ENCODE measurements at places on chromosomes 7 and 10. TPM values are rescaled to one million over a fixed set of nuclear protein-coding genes. Genes with fewer than 3 reads are reported as not detected.

PIP4K2A gene
- total RNA-seq = 192 TPM

DNA sequence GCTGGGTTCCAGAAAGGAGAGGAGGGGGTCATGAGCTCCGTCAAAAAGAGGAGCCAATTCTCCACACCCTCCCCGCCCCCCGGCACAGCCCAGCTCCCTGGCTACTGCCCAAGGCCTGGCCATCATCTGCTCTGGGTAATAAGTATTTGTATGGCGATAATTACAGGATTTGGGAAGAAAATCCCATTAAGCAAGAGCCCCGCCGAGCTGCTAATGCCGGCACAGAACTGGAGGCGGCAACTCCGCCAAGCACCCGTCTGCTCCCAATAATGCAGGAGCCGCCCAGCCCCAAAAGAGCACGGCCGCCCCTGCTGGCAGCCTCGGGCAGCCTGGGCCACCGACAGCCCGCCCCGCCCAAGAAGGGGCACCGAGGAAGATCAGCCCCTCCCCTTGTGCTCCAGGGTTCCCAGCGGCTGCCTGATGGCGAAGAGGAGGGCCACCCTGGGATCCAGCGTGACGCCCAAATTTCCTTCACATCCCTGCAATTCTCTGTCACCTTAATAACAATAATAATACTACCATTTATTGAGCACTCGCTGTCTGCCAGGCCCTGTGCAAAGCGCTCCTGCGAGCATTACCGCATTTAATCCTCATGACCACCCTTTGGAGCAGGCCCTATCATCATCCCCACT, 5.9 kb downstream of the SLIT1 start:
- no peak for DNase-seq

- peak; percentile 37 for DNase-seq
Measured at GRCh38 chr7:99267481-99267840, 5.2 kb upstream of the MYH16 start.

PDE6C gene
- not detected for total RNA-seq

- no peak for DNase-seq
Measured at GRCh38 chr7:15995027-15995426, 308.5 kb upstream of the MEOX2 start.

- DNase-seq = no peak
Measured at GRCh38 chr7:26049081-26049480, 102.9 kb upstream of the NFE2L3 start.

DNA sequence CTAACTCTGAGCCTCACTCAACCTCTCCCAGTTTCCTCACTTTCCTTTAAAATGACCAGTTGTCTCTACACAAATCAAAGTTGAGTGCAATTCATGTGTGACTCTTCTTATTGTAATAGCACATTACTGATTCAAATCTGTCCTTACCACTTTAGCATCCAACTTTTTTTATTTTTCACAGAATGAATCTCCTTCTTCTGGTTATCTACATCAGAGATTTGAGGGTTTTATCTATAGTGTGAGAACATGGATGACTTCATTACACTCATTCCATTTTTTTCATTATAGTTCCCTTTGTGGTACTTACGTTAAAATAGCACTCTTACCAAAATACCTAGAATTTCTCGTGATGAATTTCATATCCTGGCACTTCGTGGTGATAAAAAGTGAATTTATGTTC, 43.3 kb downstream of the RTKN2 start:
- DNase-seq = no peak

MEIG1 gene
- total RNA-seq = not detected

GRCh38 chr7:127536741-127537140, 48.7 kb downstream of the GCC1 start:
- peak; percentile 36 for DNase-seq

RNLS gene
- total RNA-seq = 14.7 TPM

- no peak for DNase-seq
Measured at GRCh38 chr10:115879372-115880089, 393.5 kb downstream of the GFRA1 start.

- DNase-seq = no peak
Measured at GRCh38 chr7:48035967-48036478, 680 bp downstream of the C7orf57 start.

- DNase-seq = no peak
Measured at GRCh38 chr7:31315758-31316157, 24.8 kb downstream of the NEUROD6 start.

MRLN gene
- 1.6 TPM for total RNA-seq

DNA sequence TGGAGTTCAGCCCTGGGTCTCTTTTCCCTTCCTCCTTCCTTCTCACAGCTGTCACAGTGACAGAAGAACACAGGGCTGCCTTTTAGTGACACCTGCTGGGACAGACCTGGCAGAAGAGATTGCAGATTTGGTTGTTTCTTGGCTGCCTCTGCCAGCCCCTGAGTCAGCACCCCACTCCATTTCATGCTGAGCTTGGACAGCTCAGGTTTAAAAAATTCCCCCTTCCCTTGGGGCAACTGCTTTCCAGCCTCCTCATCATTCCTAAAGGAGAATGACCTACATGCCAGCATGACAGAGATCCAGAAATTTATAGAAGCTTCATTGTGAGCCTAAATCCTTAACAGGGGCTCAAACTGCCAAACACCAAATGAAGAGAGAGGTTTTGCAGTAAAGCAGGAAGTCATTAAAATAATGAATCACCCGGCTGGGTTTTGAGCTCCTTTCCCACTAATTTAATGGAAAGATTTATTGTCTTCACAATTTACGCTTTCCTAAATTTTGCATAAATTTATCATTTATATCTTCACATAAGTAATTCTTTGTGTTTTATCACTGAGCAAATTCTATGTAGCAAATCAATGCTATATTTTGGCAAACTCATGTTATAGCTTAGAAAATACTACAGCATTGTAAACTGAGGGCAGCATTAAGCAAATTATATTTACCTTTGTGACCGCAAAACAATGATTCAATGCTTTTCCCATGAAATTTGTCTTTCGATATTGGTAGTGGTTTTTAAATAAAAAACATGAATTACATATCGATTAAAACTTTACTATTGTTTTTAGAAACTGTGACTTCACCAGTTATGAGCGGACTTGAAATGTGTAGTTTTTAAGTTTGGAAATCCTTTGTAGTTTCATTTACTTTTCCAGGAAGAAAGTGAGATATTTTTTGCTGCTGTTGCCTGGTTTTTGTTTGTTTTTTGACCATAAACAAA, 399.5 kb upstream of the ANKRD30A start:
- no peak for DNase-seq

DNA sequence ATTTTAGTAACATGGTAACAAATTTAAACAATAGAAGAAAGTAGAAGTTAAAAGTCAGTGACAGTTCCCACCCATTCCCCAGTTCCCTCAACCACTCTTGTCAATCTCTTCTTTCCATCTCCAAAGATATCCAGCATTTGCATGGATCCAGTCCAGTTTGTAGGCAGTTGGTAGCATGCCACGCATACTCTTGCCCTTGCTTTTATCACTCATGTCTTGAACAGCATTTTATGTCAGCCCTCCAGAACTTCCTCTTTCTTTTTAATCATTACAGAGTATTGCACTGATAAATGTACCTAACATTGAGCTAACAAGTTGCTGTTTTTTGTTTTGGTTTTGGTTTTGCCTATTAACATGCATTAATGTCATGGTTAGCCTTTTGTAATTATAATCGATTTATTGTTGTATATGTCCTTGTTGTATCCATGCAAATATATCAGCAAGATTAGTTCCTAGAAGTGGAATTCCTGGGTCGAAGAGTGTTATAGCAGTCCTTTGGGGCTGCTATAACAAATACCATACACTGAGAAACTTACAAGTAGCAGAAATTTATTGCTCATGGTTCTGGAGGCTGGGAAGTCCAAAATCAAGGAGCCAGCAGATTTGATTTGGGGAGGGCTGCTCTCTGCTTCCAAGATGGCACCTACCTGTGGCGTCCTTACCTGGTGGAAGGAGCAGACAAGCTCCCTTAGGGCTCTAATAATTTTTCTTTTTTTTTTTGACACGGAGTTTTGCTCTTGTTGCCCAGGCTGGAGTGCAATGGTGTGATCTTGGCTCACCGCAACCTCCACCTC, 25.7 kb downstream of the CHST3 start:
- DNase-seq = no peak

OR6B1 gene
- not detected for total RNA-seq

GRCh38 chr7:138033241-138033640, 31.4 kb upstream of the CREB3L2 start:
- DNase-seq = no peak

CBX3 gene
- total RNA-seq = 65.4 TPM

- DNase-seq = no peak
Measured at GRCh38 chr10:52805414-52806285, 33.1 kb upstream of the MBL2 start.

Measured in dorsolateral prefrontal cortex (tissue), 122 donors.